K562 (cell line): ENCODE measurements at places on chromosomes 7 and 10. TPM values are rescaled to one million over a fixed set of nuclear protein-coding genes. Genes with fewer than 3 reads are reported as not detected.

The CDCA7L gene
- 3.1 and 3.8 TPM in 2 replicates for total RNA-seq

The OR2A5 gene
- not detected in 2 replicates for total RNA-seq

The GRID2IP gene
- not detected in 2 replicates for total RNA-seq

The ANKIB1 gene
- 18.9 and 20.0 TPM in 2 replicates for total RNA-seq

The SMIM30 gene
- total RNA-seq: 171 and 197 TPM in 2 replicates

The VSTM4 gene
- total RNA-seq: 3.9 and 4.5 TPM in 2 replicates

The HOGA1 gene
- not detected in 2 replicates for total RNA-seq

The METTL27 gene
- total RNA-seq: 0.42 and 0.73 TPM in 2 replicates

The COL28A1 gene
- 0.13 and 0.40 TPM in 2 replicates for total RNA-seq

The WNT16 gene
- not detected in 2 replicates for total RNA-seq

The PIK3AP1 gene
- 1.4 TPM in 2 replicates for total RNA-seq

The HOXA6 gene
- total RNA-seq: not detected in 2 replicates

The CHST3 gene
- total RNA-seq: 0.38 and 0.42 TPM in 2 replicates

The MEST gene
- 0.62 and 1.0 TPM in 2 replicates for total RNA-seq

DNA sequence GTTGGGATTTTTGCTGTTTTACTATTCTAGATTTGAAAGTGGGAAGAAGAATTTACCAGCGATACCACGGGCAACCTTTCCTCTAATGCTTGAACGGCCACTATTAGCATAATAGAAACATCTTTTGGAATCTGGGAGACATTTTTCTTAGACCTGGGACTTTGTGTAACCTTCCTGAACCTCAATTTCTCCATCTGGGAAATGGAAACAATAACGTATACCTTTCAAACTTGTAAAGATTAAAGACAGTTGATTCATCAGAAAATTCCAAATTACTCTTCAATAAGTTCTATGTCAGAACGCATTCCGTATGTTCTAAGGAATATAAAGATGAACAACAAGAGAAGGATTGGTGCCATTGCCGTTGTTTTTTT, 453 bp upstream of the RNLS start:
- DNase-seq: no peak

GRCh38 chr10:5291501-5292195, 73.1 kb upstream of the UCN3 start:
- peak; percentile 20 for DNase-seq

GRCh38 chr7:33779216-33779615, 126.1 kb upstream of the BMPER start:
- DNase-seq: no peak

- no peak for DNase-seq
These were observed 156.5 kb upstream of the BMPER start for GRCh38 chr7:33748793-33749192.

- peak; percentile 60 for DNase-seq
These were observed 68.8 kb upstream of the GSDME start for GRCh38 chr7:24825931-24826661.

DNA sequence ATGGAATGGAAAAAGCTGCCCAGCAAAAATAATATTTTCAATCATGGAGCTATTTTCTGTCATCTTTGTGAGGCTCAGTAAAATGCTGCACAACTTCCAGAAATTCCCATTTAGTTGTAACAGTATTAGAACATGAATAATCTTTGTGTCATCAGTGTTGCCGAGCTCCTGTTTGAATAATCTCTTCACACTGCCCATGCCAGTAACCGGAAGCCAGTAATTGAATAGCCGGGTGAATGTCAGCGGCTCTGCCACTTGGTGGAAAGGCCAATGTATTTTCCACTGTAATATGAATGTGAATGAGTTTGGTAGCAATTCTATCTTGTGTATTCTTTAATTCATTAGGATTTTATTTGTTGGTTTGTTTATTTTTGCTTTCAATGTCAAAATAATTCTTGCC, 172.5 kb upstream of the INSYN2A start:
- DNase-seq: no peak

- no peak for DNase-seq
These were observed 31.0 kb upstream of the ADRB1 start for GRCh38 chr10:114012650-114013049.

DNA sequence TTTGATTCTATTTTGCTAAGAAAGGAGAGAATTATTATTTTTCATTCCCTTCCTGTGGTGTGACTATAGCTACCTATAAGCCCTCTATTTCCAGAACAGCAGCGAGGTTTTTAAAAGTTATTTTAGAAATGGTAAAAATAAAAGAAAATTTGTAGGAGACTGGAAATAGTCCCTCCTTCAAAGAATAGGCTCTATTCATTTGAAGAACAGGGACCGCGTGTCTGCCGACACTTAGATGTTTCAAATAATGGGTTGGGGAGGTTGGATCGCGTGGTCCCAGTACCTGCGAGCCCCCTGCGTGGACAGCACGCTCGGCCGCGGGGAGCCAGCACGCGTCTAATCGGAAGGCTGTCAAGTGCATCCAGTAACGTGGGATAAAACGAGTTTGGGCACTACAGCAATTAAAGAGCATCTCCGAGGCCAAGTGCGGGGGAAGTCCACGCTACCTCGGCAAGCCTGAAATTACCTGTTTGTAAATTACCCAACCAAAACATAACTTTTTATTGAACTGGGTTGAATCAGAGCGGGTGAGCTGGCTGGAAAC, 1.0 kb downstream of the CACNA2D1 start:
- no peak for DNase-seq

GRCh38 chr10:111034598-111035310, 42.1 kb upstream of the ADRA2A start:
- DNase-seq: no peak

DNA sequence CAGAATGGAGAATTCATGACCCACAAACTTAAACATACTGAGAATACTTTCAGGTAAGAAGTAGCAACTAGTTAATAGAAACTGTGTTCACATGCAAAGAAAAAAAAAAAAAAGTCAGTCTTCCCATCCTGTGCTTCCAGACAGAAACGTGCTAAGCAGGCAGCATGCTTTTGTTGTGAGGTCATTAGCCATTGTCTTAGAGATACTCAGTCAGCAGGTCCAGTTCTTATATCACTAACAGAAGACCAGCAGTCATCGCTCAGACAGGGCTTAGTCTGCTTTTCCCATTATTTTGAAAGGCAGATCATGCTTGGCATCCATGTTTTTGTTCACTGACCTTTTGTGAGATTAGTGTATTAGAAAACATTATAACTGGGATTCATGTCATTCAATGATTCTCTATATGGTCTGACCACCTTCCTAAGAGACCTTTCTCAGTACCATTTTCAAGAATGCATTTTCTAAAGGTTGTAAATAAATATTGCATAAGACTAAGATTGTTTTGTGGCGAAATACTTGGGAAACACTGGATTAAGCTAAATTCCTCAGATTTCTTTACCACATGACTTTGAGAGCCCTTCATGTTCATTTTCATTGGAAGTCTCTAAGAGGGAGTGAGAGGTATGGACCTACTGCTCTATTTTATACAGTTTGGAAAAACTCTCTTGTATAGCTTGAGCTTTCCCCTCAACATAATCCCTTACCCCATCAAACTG, 45.0 kb upstream of the AGBL3 start:
- no peak for DNase-seq

GRCh38 chr10:123687758-123688157, 21.6 kb downstream of the GPR26 start:
- DNase-seq: peak; percentile 9

- DNase-seq: no peak
These were observed 122.8 kb upstream of the CTTNBP2 start for GRCh38 chr7:117995850-117996650.

DNA sequence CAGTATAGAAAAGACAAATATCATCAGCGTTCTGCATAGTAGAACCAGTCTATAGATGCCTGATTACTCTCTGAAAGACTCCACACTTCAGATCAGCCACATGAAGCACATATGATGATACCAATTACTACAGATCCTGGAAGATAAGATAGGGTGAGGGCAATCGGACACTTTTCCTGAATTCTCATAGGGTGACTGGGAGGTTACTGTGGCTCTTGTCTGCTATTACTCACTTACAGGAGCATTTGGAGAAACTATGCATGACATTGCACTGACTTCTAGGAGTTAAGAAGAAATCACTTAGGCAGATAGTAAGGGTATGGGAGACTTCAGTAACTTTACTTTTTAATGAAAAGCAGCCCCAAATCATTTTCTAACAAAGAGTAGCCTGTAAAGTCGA, 1140.9 kb downstream of the XPNPEP1 start:
- no peak for DNase-seq

GRCh38 chr10:112991888-112992491, 41.9 kb downstream of the TCF7L2 start:
- DNase-seq: no peak

DNA sequence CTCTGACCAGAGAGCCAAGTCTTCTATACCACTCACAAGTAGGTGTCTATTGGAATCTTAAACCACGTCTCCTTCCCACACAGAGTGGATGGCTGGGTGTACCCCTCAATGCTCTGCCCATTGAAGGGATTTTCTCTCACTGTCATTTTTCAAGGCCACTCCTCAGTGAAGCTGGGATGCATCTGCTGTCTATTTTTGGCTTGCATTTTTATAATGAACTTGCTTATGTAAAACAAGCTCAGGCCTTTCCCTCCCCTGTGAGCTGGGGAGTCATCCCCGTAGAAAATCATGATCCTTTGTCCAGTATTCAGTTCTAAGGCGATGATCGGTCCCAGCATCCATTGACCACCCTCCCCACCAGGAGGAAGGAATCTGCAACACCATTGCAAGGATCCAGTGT, 9.8 kb upstream of the RBM17 start:
- DNase-seq: no peak

DNA sequence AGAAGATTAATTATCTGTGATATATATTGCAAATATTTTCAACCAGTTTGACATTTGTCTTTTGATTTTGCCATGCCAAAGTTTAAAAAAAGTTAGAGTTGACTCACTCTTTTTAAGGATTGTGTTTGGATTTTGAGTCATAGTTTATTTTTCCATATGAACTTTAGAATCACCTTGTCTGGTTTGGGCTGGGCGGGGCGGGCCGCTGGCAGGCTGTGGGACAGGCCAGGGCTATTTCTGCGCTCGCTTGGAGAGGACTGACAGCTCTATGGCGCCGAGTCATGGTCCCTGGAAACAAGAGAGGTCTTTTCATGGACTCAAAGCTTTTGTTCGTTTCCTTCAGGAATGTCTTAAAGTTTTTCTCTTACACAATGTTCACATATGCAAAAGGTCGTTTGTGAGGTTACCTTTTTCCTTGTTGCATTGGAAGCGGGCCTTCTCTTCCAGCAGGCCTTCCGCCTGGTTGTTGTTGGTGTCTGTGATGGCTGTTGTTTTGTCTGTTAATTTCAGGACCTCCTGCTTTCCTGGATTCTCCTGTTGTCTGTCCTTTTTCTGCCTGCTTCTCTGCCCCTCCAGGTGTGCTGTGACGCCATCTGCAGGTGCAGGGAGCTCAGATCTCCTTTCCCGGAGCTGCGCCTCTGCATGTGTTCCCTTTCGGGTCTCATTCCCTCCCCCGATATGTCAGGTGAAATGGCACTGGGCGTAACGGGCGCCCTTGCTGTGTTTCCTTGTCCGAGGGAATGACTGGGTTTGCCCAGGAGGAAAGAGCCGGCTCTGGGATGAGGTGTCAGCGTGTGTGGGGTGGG, 53.8 kb downstream of the INPP5A start:
- no peak for DNase-seq

- no peak for DNase-seq
These were observed 1.8 kb upstream of the PRRT4 start for GRCh38 chr7:128363261-128363721.

- no peak for DNase-seq
These were observed 139.3 kb downstream of the C1GALT1 start for GRCh38 chr7:7321681-7322080.

- DNase-seq: no peak
These were observed 267.7 kb downstream of the ELMO1 start for GRCh38 chr7:37180828-37181549.

- no peak for DNase-seq
These were observed 397 bp upstream of the NFE2L3 start for GRCh38 chr7:26151650-26151952.

- DNase-seq: no peak
These were observed 177.2 kb upstream of the RHEB start for GRCh38 chr7:151696721-151697514.

DNA sequence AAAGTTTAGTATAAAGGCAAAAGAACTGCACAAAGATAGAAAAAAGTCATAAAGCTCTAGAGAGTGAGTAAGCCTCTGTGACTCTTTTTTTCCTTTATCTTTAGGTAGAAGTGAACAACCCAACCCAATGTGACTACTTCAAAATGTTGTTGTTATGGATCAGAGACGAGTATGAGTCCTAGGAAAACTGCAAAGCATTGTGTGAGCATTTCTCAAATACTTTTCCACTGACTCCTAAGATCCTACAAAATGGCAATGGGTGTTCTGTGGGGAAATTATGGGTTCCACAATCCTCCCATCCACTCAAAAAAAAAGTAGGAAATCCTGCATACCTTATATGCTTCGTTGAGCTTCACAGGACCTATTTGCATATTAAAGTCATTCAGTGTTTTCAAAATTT, 177.1 kb downstream of the DGKI start:
- no peak for DNase-seq

GRCh38 chr10:100969187-100970075, at the start of gene SEMA4G:
SEMA4G (plus strand) TSS chr10:100969504; CDS start chr10:100972913, 3,409 bp downstream.
- DNase-seq: peak; percentile 78

DNA sequence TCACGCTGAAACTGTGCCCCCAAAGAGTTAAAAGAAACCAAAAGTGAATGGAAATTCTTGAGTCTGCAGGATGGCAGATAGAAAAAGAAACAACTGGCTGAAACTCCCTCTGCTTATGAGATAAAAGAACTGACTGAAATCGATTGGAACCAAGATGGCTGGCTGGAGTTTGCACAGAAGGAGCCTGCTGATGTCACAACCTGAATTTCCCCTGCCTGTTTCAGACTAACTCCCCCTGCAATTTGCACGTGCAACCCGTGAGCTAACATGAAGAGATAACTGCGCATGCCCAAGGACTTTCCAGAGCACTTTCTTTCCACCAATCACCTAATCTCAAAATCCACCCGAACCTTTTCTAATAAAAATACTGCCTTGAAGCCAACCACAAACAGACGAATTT, 435.5 kb downstream of the CALN1 start:
- DNase-seq: no peak

- DNase-seq: no peak
These were observed 15.6 kb upstream of the TEX36 start for GRCh38 chr10:125698481-125698998.

GRCh38 chr10:86964061-86964846, 4.0 kb upstream of the ADIRF start:
- no peak for DNase-seq

- no peak for DNase-seq
These were observed 65.4 kb downstream of the TCERG1L start for GRCh38 chr10:131246089-131246488.

- DNase-seq: no peak
These were observed 268.0 kb downstream of the ZEB1 start for GRCh38 chr10:31586723-31587638.

GRCh38 chr7:6554848-6555247, 3.6 kb upstream of the GRID2IP start:
- no peak for DNase-seq

DNA sequence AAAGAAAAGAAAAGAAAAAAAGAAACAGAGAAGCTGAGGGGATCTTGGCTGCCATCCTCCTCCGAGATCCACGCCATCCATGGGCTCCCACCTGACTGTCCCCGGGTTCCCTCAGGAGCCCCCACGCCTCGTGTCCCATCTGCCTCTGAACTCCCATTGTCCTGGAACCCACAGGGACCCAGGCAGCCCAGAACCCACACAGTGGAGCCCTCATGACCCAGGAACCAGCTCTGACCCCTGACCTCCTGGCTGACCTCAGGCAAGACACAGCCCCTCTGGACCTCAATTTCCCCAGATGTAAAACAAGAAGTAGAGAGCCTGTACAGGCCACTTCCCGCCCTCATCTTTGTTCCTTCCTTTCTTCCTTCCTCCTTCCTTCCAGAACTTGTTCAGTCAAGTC, 40.4 kb downstream of the RASGEF1A start:
- DNase-seq: no peak

- no peak for DNase-seq
These were observed 17.7 kb downstream of the FRG2B start for GRCh38 chr10:133608855-133609254.
